ENCODE measurements at places on chromosomes 5 and 9.

GRCh38 chr5:67378256-67378655 is 181.7 kb upstream of the CD180 start:
- no peak for DNase-seq

- DNase-seq, result no peak
Observed at GRCh38 chr9:38134611-38135237, 65.7 kb upstream of the SHB start.

- DNase-seq, result no peak
Observed at GRCh38 chr9:16147726-16148125, 594.9 kb downstream of the CCDC171 start.

GRCh38 chr5:167631191-167631590 is 660.3 kb upstream of the WWC1 start:
- no peak for DNase-seq

GRCh38 chr5:100566382-100567141 is 31.4 kb downstream of the FAM174A start:
- no peak for DNase-seq

DNA sequence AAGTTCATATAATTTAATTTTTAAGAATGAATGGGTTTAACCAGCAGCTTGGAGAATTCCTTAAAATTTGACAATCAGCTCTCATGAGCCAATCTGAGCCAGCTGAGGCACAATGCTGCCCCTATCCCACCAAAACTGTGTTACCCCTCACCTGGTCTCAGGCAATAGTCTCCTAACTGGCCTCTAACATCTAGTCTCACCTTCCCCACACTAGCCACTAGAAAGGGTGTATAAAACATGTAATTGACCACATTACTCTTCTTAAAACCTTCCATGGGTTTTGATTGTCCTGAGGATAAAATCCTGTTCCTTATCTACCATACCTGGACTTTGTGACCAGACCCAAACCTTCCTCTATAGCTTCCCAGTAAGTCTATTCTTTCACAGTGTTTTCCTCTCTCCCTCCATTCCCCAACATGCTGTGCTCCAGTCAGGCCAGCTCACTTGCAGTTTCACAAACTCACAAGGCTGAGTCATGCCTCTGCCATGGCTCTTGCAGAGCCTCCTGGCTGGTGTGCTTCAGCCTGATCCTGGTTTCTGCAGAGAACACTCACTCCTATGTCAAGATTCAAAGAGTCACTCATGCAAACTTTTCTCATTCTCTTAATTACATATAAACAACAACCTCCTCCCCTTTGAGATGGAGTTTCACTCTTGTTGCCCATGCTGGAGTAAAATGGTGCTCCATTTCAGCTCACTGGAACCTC is 16.0 kb upstream of the ZCCHC7 start:
- no peak for DNase-seq

GRCh38 chr5:96312383-96312782 is 120.7 kb downstream of the PCSK1 start:
- no peak for DNase-seq

DNA sequence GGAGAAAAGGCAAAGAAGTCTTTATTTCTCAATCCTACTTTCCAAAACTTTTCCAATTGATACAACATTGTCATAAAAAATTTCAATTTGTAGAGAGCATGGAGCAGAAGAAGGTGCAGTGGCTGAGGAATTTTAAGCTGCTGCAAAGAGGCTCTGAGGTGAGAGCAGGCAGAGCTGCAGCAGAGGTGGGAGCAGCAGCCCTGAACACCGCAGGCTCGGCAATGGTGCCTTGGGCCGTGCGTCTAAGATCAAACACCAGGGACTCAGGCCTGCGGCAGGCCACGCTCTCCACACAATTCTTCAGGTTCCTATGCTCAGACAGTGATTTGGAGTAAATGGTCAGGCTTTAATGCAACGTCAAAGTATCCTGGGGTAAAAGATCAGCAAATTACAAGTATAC is 46.3 kb downstream of the SIL1 start:
- DNase-seq, result no peak

DNA sequence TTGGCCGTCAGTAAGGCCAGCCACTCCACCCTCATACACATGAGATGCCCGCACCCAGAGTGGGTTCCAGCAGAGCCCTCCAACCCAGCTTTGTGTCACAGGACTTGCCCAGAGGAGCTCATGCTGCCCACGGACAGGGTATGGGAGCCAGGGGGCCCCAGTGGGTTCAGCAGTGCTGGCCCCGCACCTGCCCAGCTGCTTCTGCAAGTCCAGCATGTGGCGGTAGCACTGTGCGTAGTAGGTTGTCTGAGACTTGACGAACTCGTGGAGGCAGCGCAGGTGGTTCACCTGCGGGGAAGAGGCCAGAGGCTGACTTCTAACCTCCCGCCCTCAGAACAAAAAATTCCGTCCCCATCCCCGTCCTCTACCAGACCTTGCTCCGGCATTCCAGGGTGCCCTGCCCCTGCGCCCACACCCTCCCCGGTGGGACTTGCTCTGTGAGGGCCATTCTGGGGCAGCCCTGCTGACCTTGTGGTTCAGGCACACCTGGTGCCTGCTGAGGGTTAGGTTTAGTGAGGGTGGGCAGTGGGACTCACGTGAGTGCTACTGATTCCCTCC is 18.5 kb downstream of the SH3GLB2 start:
- DNase-seq, result no peak

DNA sequence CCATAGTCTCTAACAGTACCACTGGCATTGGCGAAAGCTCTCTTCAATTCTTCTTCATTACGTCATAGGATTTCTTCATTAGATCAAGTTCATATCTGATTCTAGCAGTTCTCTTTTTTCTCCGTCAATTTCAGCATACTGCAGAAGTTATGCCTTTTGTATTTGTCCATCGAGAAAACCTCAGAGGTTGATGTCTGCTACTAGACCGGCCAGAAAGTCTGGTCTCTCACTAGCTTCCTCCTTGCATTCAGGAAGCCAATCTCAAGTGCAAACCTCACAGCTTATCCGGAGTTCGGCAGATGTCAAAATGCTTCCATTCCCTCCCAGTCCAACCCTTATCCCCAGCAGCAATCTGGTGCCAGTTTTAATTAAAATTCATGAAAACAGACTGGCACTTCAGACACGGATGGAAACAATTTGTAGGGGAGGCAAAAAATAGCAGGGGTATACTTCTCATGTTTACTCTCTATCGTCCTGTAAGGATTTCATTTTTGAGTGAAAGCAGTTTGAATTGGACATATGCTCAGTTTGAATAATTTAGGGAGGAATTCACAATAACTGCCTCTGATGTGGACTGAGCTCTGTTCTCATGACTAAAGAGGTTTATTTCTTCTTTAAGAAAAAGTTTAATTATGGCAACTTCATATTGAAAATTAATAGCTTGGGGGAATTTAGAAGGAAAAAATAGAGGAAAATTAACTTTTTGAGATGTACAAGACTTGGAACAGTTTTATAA is 56.4 kb upstream of the TMC1 start:
- no peak for DNase-seq

GRCh38 chr5:113357696-113358476 is 76.9 kb downstream of the TSSK1B start:
- DNase-seq, result no peak

DNA sequence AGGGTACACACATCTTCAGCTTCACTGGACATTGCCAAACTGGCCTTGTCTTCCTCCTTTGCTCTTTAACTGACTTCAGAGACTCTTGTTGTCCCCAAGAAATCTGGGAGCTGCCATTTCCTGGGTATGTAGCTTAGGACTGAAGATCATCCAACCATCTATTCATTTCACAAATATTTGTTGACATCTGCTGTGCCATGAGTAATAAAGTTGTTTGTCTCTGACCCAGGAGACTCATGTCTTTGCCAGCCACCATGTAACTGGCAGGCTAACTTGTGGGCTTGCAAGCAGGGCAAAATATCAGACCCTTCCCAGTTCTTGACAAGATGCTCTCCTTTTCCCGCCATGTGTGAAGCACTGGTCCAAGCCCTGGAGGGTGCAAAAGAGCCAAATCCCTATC is 17.1 kb upstream of the TOR1B start:
- DNase-seq, result no peak

- DNase-seq, result no peak
Observed at GRCh38 chr5:118611332-118611945, 376.9 kb downstream of the DTWD2 start.

DNA sequence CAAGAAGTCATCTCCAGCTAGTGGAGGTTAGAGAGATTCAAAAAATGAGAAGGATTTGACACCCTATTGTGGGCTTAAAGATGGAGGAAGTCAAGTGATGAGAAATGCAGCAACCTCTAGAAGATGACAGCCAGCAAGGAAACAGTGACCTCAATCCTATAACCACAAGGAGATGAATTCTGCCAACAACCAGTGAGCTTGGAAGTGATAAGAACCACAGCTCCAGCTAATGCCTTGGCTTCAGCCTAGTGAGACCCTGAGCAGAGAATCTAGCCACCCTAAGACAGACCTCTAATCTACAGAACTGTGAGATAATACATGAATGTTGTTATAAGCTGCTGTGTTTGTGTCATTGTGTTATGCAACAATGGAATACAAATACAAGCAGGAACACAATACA is 262.4 kb downstream of the GRIA1 start:
- DNase-seq, result no peak

GRCh38 chr5:56561-57290 is 35.2 kb upstream of the PLEKHG4B start:
- no peak for DNase-seq

Data from activated CD4-positive, alpha-beta T cell treated with anti-CD3 and anti-CD28 coated beads for 4 hours (primary cell).